Non-pigmented ciliary epithelial cell (primary cell): ENCODE measurements at places on chromosomes 1 and 21.

DNA sequence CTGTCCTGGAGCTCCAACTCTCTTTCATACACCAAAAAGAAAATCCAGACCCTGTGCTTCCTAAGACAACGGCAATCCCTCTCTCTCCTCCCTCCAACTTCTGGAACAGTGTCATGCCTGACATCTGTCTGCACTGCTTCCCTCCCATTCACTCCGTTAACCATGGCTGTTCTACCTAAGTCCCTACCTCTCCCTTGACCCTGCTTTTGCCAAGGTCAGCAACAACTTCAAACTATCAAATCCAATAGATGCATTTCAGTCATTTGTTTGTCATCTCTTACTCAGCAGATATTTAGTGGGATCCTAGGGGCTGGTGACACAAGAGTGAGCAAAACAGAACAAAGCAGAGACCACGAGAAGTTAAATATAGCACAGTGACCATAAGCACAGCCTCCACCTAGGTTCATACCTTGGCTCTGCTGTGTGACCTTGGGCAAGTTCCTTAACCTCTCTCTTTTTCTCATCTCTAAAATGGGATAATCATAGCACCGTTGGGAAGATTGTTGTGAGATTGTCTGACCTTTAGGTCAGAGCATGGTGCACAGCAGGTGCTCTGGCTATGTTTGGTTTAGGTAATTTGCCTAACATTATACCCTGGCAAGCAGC, 88.9 kb downstream of the TMEM53 start:
- DNase-seq, result no peak

DNA sequence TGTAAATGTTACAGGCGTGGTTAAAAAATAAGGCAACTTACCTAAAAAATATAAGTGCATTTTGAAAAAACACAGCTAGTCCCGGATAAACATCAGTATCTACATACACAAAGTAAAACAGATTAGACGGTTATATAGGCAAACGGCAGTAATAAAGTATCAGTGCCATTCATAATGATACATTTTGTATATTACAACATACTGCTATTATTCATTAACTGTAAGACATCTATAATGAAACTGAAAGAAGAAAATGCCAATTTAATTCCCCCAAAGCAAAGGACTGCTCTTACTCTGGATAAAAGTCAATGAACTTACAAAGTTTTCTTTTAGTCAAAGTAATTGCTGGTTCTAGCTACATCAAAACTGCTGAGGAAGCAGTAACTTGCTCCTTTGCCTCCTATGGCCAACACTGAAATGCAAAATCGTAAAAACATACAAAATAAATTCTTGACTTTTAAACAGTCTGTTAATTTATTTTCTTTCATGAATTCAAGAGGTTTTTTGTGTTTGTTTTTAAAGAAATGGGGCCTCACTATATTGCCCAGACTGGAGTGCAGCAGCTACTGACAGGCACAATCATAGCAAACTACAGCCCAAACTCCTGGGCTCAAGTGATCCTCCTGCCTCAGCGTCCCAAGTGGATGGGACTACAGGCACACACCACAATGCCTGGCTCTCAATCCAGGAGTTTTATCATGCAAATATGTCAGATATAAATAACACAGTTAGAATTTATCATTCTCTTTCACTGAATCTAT, 23.9 kb downstream of the TMEM50B start:
- no peak for DNase-seq

DNA sequence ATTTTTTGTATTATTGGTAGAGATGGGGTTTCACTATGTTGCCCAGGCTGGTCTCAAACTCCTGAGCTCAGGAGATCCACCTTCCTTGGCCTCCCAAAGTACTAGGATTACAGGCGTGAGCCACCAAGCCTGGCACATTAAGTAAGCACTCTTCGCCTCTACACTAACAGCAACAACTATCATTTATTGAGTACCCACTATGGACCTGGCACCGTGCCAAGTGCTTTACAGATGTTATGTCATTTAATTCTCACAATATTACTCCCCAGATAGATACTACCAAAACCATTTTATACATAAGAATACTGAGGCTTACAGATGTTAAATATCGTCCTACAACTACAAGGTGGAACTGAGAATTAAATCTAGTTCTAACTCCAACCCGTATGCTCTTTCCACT, 50.1 kb downstream of the TUT4 start:
- no peak for DNase-seq

DNA sequence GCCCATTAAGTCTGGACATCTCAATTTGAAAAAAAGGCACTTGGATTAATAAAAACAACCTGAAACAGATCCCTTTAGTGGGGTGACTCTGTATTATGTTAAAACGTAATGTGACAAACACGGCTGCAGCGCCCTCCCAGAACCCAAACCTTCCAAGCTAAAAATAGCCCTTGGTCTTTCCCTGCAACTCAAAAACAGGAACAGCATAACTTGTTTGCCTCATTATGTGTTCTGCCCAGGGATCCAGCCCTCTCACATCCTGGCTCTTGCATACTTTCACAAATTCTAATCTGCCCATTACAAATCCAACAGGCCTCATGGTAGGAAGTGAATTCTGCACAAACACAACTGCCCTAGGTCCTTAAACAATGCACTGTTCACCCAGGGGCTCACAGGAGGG, 94.7 kb upstream of the GADD45A start:
- DNase-seq, result no peak

DNA sequence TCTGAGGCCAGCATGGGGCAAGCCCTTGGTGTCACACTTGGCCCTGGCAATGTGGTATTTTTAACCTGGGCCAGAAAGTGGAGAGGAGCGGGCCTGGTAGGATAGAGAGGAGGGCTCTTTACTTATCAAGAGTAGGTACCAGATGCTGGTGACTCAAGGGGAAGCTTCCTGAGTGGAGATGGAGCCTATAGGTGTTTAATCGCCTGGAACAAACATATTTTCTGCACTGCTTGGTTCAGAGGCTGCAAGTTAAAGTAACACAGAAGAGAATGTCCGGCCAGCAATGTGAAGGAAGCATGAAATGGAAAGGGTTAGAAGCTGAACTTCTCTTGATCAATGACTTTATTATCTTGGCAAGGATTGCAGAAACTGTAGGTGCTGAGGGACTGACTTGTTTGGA, 74.3 kb downstream of the DDR2 start:
- no peak for DNase-seq

DNA sequence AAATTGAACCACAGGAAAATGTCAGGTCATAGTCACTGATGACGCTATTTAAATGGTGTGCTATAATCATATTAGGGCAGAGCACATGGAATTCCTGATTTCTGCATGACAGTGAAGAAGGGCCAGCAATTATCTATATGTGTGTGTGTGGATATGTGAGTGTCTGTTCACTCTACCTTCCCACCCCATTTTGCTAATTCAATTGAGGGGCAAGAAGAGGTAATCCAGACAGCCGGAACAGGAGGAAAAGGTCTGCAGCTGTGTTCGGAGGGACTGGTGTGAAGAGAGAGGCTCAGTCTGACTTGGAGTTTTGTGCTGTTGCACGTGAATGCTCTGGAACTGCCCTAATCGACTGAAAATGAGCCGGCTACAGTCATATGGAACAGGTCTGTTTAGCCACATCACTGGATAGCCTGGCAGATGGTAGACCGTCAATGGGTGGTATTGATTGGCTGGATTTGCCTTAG, 5.1 kb upstream of the ELAVL4 start:
- no peak for DNase-seq

DNA sequence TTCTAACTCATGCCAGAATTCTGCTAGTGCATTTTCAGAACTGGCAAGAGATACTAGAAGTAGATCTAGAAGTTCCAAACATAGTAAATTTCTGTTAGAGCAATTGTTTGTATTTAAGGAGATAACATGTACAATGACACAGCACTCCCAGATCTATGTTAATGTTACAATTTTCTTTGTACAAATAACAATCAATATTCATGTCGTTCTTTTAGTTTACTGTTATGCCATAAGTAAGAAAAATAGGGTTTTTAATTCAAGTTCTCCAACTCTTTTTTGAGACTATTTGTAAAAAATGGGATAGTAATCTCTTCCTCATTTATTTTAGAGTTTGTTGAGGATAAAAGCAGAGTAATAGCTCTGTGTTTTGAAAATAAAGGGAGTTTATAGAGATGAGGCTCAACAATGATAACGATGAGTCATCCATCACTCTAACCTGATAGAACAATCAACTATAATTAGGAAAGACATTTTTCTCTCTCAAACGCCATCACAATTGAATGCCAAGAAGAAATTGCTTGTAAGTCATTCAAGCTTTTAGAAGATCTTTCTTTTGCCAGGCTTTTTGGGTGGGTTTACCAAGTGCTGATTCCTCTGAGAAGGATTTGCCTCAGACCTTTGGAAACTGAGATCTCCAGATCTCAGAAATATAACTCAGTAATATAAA, 638 bp downstream of the CD84 start:
- DNase-seq, result no peak

- DNase-seq, result no peak
These were observed 2.1 kb upstream of the CAPN8 start for GRCh38 chr1:223667484-223668182.

- no peak for DNase-seq
These were observed 299.3 kb downstream of the TBX15 start for GRCh38 chr1:118688891-118689290.
